ENCODE measurements at places on chromosomes 6 and 20.

DNA sequence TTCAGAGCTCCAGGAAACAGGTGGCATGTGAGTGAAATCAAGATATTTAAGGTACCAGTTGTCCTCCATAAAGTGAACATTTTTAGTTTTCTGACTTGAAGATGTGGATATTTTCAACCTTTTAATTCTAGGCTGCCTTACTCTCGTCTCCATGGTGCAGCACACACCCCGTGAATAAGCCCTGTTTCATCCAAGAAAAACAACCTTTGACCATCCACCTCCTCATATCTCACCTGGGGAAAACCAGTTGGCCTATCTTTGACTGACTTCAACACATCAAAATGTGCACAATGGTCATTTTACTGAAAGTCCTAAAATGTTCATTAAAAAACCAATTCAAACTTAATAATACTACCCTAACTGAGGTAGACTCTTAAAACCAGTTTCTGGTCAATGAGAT is 73.8 kb upstream of the CD2AP start:
- no peak for DNase-seq

DNA sequence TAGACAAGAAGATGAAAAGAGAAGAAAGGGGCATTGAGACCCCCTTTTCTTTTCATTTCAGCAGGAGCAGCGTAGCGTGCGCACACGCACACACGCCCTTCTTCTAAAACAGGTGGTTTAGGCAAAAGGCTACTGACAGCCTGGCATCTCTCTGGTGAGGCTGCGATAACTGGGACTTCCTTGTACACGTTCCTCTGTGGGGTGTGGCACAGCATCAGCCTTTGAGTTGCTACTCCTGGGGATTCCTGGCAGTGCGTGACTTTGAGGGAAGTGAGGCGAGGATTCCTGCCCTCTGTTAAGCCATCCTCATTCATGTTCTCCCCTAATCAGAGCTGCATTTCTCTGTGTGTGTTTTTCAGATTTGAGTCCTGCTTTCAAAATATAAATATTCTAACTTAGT is 94.7 kb downstream of the TMEM170B start:
- DNase-seq, result peak; percentile 45

DNA sequence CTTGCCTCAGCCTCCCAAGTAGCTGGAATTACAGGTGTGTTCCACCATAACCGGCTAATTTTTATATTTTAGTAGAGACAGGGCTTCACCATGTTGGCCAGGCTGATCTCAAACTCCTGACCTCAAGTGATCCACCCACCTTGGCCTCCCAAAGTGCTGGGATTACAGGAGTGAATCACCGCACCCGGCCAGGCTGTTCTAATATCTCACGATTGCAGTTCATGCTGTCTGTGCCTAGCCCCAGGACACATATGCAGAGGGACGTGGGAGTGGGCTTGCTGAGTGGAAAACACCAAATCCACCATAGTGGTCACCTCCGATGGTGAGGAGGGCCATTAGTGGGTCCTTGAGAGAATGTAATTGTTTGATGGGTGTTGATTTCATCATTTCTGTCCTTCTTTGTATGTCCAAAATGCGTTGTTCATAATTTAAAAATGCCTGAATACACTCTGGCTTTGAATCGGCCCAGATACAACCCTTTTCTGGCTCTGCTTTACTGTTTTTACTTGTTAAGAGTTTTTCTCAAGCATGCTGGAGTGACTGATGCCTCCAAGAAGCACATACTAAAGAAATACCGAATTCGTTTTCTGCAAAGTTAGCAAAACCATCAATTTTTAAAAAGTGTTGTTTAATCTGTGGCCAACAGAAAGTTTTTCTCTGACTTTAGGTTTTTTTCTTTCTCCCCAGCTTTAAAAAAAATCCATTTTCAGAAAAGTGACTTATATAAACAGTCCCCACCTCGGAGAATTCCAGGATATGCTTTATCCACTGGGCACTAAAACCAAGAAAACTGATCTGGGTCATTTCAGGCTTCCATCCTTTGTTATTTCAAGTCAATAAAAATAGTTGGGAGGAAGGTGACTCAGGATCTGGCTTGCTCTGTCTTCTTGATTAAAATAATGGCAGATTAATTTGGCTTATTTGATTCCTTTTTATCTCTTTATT is 18.8 kb upstream of the RALGAPA2 start:
- DNase-seq, result no peak

- no peak for DNase-seq
Observed at GRCh38 chr6:163331245-163331644, 83.3 kb upstream of the QKI start.

DNA sequence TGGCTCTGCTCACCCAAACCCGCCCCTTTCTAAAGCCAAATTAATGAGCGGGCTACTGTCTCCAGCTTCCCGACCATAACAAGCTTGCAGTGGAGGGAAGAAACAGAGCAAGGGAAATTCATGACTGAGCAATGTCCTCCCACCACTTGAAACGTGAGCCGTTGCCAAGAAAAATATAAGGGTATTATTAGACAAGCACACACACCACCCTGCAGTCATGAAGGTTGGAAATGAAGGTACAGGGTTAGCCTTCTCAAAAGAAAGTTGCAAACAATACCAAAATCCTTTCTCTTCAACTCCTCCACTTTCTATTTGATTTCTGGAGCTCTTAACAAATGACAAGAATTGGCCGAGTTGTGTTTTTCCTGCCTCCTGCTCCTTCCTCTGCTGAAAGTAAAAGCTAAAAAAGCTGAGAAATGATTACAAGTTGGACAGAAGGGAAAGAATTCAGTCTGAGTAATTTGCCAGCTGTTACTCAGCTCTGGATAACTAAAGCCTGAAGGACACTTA is 151.1 kb upstream of the B3GAT2 start:
- peak; percentile 54 for DNase-seq

DNA sequence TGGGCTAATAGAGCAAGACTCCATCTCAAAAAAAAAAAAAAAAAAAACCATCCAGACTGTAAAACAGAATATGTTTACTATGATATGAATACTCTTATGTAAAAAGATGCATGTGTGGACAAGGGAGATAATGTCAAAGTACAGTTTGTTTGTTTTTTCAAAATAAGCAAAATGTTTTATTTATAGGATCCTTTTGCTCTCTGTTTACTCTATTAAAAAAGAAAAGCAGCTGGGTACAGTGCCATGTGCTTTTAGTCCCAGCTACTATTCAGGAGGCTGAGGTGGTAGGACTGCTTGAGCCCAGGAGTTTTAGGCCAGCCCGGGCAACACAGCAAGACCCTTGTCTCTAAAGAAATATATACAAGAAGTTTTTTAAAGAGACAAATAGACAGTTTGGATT is 38.1 kb downstream of the UQCC1 start:
- DNase-seq, result no peak

DNA sequence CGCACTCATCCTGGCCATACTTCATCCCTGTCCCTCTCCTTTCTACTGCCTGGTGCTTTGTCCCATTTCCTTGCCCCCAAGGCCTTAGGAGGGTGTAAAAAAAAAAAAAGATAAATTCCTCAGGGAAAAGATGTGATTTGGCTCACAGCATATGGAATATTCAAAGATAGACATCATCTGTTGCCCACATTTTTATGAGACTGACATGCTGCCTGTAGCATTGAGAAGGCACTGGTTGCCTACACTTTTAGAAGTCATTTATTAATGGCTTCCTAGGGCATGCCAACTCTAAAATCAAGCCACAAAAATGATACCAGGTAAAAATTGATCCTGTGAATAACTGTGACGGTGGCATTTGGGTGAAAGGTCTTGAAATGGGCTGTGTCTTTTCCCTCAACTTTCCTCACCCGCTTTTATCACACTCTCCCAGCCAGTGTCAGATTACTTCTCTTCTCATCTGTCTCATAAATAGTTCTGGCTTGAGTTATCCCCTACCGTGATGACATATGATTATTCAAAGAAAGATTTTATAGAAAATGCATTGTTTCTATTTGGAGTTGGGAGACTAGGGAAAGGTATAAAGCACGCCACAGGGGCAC is 139.4 kb downstream of the CARMIL1 start:
- DNase-seq, result no peak

DNA sequence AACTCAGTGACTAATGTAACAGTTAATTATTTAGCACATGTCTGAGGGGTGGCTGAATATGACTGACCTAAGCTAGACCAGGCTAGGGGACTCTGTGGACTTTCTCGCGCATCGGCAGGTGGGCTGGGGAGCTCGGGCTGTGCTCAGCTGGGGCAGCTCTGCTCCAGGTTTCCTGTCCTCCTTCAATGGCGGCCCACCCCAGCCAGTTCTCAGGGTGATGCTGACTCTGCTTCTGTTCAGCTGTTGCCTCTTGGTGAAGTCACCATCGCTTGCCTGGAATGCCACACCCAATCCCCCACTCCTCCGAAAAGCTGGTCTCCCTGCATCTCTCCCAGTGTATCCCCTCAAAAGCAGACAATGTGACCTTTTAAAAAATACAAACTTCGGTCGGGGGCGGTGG is 20.0 kb downstream of the PPP1R3G start:
- no peak for DNase-seq

DNA sequence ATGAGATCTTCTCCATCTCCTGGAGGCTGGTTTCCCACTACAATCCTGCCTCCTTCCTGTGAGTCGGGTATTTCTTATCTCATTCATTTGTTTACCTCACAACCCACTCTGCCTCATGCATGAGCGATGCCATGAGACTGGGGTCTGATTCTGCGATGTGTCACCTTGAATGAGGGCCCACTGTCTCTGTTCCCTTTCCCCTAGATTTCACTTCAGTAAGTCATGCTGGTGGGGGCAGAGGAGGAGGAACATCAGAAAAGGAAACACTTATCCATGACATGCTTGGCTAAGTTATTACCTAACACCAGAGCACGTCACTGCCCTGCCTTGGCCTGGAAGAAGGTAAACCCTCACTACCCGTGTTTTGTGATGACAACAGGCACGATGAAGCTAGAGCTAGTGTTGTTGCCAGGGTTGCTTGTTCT is 337.4 kb upstream of the PRDM1 start:
- DNase-seq, result peak; percentile 57

DNA sequence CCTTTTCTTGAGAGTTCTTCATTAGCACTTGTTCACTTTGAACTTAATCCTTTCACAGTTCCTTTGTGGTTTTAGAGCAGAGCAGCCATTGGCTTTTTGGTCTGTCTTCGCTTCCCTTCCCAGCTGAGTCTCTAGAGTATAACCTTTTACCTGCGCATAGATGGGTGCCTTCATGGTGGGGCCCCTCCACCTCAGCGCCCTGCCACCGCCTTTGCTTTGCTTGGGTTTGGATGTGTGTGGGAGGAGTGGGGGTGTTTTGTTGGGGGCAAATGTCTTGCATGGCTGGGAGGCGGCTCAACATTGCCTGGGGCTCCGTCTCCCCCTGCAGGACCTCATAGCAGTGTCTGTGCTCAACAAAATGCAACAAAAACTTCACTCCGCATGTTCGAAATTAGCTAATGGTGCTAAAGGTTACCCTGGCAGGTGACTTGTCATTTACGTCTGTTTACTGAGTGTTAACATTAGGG is 11.9 kb downstream of the PYGB start:
- DNase-seq, result no peak

GRCh38 chr6:108873251-108873650 is 25.0 kb downstream of the ARMC2 start:
- DNase-seq, result no peak

- DNase-seq, result no peak
Observed at GRCh38 chr6:139570166-139570565, 195.7 kb upstream of the CITED2 start.

- no peak for DNase-seq
Observed at GRCh38 chr6:75612434-75612833, 10.8 kb downstream of the SENP6 start.

- DNase-seq, result no peak
Observed at GRCh38 chr6:57040011-57040410, 6.5 kb upstream of the KIAA1586 start.

DNA sequence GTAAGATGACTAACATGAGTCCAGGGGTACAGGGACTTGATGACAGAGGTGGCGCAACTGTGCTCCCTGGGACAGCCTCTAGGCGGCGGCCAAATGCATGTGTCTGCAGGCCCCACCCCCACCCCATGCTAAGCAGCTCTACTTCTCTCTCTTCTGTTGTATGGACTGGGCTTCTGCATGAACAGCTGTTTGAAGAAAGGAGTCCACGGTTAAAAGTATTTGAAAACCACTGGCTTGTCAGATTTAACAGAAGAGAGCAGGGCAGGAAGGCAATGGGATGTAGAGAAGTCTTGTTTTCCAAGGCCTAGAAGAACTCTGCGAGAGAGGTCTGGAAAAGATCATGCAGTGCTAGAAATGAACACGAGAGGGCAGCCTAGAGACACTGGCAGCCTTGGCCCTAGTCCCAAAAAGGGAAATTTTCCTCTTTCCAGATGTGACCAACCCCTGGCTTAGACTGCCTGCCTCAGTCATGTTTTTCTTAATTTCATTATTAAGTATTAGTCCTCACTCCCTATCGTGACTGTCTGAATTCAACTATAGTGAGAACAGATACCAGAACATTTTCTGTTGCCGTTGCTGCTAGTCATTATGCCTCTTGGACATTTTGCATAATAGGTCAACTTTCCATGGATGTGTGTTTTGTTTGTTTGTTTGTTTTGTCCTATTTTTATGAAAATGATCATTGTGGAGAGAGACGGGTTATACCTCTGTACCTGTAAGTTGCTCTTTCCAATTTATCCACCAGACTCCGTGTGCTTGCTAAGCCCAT is 265.0 kb downstream of the ADGRG6 start:
- DNase-seq, result peak; percentile 60

DNA sequence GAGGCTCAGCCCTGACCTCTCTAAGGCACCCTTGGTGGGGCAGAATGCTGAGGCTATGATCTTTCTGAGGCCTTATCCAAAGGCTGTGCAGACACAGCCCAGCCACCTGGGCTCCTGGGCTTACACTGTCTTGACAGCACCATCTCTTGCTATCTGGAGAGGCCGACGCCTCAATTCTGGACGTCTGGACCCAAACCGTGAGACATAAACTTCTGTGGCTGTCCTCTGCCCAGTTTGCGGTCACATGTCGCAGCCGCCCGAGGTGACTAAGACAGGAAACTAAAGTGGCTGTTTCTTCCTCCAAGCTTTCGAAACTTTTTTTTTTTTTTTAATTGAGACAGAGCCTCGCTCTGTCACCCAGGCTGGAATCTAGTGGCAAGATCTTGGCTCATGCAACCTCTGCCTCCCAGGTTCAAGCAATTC is 49.3 kb downstream of the PRR18 start:
- DNase-seq, result no peak

DNA sequence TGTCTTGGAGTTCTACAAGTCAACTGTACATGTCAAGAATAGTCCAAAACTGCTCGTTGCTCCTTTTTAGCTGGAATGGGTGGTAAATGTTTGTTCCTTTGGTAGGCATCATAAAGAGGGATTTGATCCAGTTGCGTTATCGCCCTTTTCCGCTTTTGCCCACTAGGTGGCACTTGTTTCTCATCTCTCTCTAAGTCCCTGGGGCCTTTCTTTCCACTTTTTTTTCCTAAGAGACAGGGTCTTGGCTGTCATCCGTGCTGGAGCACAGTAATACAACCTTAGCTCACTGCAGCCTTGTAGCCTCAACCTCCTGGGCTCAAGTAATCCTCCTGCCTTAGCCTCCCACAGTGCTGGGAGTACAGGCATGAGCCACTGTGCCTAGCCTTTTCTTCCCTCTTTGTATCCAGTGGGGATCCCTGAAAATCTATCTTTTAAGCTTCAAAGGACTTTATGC is 20.7 kb downstream of the GTPBP2 start:
- peak; percentile 83 for DNase-seq

GRCh38 chr6:18431581-18431980 is 44.4 kb downstream of the RNF144B start:
- DNase-seq, result peak; percentile 10
